ENCODE measurements at places on chromosomes 3 and 15.

DNA sequence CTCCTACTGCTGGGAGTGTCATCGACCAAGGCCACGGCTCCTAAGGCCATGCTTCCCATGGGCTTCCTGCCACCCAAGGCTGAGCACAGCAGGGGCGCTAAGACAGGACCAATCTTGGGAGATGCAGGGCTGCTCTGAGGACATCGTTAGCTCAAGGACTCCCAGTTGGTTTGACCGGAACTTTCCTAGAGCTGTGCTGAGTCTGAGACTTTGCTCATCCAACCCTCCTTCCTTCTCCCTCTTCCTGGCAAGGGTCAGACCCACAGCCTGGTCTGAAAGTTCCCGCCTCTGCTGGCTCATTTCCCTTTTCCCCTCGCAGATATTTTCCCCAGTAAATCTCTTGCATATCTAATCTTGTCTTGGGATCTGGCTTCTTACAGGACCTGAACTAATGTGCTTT, 57.2 kb downstream of the EPHB3 start:
- DNase-seq, result no peak

- DNase-seq, result no peak
These were observed 54.0 kb upstream of the SKOR1 start for GRCh38 chr15:67771189-67771800.

DNA sequence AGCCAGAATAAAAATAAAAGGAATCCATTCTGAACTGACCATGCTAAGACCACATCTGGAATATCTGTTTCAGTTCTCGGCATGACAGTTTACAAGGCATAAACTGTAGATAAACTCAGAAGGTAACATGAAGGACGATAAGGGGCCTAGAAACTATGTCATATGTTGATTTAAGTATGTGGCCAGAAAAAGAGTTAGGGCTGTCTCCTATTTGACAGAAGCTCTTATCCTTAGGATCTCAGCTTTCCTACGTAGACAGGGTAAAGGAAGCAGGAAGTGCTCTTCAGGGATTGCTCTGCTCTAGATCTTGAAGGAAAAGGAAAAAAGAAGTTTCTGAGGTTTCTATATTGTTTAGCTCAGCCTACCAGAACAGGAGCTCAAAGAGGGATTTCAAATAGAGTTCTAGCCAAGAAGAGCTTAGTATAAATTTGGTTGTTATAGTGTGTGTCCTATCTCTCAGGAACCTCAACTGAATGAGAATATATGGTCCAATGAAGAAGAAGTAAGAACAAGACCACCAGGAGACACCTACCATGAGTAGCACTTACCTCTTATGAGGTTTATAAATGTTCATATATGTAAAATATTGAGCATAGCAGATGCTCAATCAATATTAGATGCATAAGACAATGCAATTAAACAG, 59.2 kb downstream of the TP53BP1 start:
- no peak for DNase-seq

GRCh38 chr3:141680620-141681389, 57.3 kb upstream of the RNF7 start:
- DNase-seq, result no peak

DNA sequence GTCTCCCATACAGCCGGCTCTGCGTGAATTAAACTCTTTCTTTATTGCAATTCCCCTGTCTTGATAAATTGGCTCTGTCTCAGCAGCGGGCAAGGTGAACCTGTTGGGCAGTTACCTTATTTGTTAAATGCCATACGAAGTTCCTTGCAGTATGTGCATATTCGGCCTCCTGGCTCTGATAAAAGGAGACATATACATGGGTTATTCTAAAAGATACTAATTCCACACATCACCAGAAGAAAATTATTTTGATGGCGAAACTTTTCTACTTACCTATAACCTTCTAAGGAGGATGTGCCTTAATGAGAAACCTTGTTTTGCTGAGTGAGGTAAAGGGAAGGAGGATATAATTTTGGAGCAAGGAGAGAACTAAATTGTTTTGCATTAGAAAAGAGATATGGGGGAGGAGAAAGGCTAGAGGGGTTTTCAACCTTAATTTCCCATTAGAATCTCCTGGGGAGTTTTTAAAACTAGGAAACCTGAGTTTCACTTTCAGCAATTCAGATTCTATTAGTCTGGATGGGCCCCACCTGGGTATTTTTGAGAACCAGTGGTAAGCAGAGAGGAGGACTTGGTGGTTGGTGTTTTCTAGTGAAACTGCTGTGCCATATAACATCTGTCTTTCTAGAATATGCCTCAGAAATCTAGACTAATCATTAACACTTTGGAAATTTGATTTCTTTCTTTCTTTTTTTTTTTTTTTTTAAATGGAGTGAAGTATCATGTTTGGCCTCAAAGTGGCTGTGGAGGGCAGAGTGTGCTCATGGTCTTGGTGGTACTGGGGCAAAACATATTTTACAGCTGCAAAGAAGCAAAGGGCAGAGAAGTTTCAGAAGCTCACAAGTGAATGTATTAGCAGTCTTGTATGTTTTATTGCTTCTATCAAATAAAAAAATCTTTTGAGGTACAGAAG, 23.0 kb downstream of the NANOGP8 start:
- no peak for DNase-seq

DNA sequence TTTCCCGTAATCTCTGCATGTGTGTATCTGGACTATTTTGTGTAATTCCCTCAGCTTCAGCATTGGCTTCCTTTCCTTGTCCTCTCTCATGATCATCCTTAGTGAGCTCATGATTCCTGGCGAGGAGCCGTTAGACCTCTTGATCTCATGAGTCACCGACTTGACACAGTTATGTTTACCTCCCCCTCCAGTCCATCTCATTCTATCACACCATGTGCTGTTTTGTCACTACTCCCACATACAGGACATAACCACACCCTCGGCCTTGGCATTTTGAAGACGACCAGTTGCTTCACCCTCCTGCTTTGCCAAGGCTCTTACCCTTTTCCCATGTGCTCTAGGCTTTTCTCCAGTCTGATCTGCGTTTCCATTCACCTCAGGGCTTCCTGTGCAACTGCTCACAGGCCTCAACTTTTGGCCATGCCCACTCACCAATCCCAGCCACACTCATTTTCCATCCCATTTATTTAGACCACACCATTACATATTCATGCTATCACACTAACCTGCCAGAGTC, 41.5 kb downstream of the CP start:
- no peak for DNase-seq

DNA sequence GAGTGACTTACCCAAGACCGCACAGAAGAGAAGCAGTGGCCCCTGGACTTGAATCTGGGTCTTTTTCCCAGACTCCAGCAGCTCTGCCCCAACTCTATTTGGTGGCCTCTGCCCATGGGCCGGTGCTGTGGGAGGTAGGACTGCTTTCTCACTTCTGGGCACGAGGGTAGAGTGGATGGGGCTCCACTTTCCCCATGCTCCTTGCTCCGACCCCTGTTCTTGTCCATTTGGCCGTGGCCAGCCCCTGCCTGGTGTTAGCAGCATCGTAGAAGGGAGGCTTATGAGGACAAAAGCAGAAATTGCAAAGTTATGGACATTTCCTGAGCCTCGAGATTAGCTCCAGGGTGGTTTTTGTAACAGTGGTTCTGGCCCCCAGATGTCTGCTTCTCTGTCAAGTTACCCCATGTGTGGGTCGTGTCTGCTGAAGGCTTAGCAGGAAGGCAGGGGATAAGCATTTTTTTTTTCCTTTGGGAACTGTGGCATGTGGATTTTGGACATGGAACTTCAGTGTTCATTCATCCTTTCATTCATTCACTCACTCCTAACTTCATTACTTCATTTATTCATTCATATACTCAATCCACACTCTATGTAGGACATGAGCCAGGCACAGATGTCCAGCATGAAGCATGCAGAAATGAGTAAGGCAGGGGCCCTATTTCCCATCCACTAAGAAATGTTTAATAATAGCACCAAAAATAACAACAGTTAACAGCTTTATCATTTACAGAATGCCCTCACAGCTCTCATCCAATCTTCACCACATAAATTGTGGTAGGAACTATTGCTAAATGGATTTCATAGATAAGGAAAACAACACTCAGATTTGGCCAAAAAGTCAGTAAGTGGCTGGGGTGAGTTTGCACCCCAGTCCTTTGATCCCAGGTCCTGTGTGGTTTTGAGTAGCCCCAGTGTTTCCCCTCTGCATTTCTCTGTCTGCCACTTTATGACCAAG, 180.5 kb downstream of the OPA1 start:
- no peak for DNase-seq

- peak; percentile 31 for DNase-seq
These were observed 74.0 kb downstream of the OXNAD1 start for GRCh38 chr3:16338999-16339398.

DNA sequence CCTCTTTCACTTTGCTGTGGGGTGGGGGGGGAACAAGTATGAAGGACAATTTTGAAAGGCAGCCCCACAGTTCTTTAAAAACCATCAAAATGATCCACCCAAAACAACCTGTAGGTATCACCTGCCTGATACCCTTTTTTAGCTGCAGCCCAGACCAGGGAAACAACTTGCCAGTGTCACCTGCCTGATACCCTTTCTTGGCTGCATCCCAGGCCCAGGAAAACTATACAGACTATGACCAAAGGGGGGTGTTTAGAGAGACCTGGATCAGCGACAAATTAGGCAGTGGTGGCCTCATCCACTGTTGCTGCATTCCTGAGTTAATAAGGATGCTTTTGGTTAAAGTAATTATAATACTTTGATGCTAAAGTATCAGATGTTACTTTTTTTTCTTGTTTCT, 122.0 kb downstream of the VPS13C start:
- DNase-seq, result no peak

GRCh38 chr15:43552256-43552655, 34.8 kb downstream of the MAP1A start:
- no peak for DNase-seq

DNA sequence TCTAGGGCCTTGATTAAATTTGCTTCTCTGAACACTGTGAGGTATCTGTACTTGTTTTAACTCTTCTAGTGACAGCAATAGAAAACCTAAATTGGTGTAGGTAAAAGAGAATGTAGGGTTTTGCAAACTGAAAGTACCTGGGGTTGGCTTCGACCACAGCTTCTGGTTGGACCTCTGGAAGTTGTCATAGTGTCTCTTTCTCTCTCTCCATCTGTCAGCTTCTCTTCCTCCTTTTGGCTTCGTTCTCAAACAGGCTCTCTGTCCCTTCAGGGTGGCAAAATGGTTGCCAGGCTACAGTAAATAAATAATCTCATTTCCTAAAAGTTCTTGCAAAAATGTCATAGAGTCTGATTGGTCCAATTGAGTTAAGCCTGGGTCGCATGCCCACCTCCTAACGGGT, 149.3 kb upstream of the CTDSPL start:
- peak; percentile 12 for DNase-seq

- peak; percentile 18 for DNase-seq
These were observed 352.1 kb downstream of the SHQ1 start for GRCh38 chr3:72496051-72496670.

GRCh38 chr3:37968199-37968598, 22.4 kb upstream of the VILL start:
- DNase-seq, result no peak

DNA sequence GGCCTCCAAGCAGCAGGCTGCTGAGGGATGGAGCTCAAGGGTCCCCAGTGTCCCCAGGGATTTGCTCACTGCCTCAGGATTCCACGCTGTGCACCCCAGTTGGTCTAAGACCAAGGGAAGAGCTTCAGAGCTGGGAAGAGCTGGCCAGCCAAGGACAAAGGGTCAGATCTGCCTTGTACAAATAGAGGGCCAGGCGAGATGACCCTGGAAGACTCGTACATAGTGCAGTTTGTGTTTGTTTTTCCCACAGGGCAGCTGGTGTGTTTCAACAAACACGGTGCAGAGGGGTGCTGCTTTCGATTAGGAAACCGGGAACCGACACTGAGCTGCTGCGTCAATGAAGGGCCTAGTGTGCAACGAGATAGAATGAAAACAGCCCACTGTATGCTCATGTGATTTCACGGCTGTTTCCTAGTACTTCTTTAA, 56.1 kb upstream of the TRPM1 start:
- DNase-seq, result no peak

DNA sequence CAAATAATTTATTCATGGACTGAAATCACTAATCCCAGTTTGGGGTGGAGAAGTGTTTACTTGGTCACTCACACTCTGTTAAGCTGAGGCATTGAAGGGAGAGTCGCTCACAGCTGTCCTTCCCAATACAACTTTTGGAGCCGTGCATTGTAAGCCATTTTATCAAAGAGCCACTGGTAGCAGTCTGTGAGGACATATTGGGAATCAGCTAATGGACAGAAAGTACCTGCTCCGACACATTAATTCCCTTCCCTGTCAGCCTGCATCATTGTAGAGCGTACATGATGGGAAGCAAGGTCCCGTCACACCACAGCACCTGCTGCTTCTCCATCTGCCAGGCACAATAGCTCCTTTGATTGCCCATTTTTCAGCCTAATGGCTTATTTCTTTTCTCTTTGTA, 643.2 kb downstream of the SQOR start:
- DNase-seq, result no peak

DNA sequence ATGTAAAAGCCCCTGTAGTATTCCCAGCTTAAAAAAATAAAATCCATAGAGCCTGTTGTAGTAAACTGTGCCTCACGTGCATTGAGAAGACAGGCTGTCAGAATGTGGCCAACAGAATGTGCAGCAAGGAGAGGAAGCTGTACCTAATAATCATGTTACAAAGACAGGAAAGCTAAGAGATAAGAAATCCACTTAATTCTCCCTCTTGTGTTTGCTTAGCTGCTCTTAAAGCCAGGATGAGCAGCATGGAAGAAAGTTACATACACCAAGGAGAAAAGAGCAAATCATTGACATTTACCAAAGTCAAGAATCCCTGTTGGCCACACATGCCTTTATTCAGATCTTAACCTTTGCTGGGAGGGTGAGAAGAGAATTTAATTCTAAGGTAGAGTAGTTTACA, 85.9 kb downstream of the TNIK start:
- DNase-seq, result no peak

GRCh38 chr15:73231661-73232419, 136.9 kb downstream of the HCN4 start:
- DNase-seq, result no peak

DNA sequence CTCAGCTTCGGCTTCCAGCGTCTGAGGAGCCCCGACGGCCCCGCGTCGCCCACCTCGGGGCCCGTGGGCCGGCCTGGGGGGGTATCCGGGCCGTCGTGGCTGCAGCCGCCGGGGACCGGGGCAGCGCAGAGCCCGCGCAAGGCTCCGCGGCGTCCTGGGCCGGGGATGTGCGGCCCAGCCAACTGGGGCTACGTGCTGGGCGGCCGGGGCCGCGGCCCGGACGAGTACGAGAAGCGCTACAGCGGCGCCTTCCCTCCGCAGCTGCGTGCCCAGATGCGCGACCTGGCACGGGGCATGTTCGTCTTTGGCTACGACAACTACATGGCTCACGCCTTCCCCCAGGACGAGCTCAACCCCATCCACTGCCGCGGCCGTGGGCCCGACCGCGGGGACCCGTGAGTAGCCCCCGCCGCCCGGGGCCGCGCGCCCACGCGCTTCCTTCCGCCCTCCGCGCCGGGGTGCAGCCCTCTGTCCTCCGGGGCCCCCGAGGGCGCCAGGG, 462 bp downstream of the EDEM1 start:
- peak; percentile 50 for DNase-seq

GRCh38 chr15:89226359-89227221, 5.2 kb upstream of the RLBP1 start:
- DNase-seq, result no peak
